ENCODE measurements at places on chromosomes 6 and 20.

GRCh38 chr6:108116546-108117426 lies 42.2 kb upstream of the OSTM1 start:
- no peak for DNase-seq

GRCh38 chr20:22819784-22820183 lies 215.3 kb upstream of the SSTR4 start:
- no peak for DNase-seq

GRCh38 chr6:8260610-8261009 lies 158.3 kb upstream of the EEF1E1 start:
- no peak for DNase-seq

- no peak for DNase-seq
These were observed 14.6 kb upstream of the BLCAP start for GRCh38 chr20:37542281-37542680.

- no peak for DNase-seq
These were observed 466.9 kb downstream of the CD83 start for GRCh38 chr6:14584450-14584849.

GRCh38 chr6:56144538-56145324 lies 102.6 kb downstream of the COL21A1 start:
- DNase-seq, result no peak

- DNase-seq, result no peak
These were observed 21.0 kb downstream of the RIPOR3 start for GRCh38 chr20:50670126-50670862.

DNA sequence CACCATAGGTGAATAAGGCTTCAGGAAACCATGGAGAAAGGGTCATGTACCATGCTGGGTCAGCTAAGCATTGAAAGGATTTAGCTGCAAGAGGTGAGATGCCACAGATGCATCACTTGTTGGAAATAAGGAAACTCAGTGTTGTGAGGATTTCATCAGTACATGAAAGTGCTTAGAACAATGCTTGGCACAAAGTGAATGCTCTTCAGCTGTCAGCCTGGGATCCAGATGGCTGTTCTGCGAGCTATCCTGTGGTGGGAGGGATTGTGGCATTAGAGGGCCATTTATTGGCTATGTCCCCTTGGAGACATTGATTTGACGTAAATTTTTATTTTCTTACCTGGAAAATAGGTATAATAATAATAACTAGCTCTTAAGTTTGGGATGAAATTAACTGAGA lies 53.0 kb downstream of the ELOVL2 start:
- DNase-seq, result no peak

GRCh38 chr6:31567531-31568370 lies 4.3 kb upstream of the LTA start:
- DNase-seq, result no peak

DNA sequence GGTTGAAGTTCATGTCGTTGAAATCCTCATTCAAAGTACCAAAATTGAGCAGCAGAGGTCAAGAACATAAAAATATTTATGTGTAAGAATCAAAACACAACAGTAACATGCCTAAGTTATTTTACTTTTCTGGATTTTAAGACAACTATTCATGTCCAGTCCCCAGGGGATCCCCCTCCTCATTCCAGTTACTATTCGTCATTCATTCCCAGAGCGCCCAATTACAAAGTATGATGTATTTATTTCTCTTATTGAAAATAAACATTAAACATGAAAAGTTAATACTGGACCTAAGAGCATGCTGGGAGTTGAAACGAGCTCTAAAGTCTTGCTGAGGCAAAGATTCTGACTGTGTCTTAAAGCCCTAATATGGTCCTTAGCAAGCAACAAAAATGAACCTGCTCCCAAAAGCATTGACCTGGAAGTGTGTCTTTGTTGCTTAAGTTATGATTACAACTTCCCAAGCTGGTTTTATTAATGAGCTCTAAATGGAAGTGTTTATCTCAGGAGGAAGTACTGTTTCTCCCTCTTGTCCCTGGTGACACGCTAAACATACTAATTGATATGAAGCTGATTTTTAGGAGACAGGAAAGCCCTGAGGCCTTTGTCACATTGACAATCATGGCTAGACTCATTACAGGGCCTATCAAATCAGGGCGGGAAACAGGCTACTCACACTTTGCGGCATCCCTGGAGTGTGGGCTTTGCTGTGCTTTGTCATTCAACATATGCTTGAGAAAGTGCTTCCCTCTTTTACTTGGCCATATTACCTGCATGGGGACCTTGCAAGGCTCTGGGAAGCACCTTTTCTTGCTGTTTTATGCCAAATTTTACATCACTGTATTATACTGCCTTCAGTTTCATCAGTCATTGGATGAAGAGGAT lies 192.2 kb upstream of the DTNBP1 start:
- DNase-seq, result no peak

DNA sequence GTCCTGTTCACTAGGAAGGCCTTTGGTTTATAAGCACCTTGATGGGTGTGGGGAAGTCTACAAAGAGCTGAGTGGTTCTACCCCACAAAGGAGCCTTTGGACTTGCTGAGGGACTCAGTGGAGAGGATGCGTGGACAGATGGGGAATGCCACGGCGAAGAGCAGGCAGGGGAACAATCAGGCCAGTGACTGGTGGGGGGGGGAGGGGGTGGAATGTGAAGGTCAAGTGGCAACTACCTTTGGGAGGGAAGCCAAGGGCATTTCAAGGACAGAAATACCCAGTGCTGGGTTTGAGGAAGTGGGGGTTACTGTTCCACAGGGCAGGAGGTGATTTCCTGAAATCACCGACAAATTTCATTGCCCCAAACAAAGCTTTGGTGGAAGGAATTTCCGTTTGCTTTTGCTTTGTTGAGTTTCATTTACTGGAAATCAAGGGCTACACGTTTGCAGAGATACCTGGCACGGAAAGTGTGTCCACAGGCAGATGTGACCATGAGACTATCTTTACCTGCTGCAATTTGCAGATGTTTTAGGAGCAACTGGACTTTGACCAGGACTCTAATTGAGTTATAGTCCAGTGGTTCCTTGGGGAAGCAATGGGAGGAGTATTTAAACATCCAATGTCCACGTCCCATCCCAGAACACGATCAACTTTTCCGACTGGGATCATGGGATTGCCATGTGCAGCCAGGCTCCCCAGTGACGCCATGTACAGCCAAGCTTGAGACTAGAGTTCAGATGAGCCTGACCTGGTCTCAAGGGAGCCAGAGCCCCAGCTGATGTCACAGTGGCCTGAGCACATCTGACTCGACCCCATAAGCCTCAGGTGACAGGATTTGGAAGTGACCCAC lies 8.0 kb downstream of the CST3 start:
- no peak for DNase-seq

GRCh38 chr6:157169656-157170055 lies 153.7 kb downstream of the TMEM242 start:
- DNase-seq, result no peak

- no peak for DNase-seq
These were observed 133.5 kb downstream of the PHACTR3 start for GRCh38 chr20:59737816-59738215.

DNA sequence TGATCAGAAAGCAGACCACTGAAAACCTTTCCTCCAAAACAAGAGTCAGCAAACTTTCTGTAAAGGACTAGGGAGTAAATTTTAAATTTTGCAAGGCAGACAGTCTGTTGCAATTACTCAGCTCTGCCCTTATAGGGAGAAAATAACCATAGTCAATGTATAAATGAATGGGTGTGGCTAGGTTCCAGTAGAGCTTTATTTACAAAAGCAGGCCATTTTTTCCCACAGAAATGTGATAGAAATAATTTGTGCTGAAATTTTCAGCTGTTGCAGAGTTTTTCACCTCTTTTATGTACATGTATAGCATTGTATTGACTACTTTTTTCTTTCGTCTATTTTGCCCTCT lies 7.7 kb downstream of the AMD1 start:
- DNase-seq, result no peak

DNA sequence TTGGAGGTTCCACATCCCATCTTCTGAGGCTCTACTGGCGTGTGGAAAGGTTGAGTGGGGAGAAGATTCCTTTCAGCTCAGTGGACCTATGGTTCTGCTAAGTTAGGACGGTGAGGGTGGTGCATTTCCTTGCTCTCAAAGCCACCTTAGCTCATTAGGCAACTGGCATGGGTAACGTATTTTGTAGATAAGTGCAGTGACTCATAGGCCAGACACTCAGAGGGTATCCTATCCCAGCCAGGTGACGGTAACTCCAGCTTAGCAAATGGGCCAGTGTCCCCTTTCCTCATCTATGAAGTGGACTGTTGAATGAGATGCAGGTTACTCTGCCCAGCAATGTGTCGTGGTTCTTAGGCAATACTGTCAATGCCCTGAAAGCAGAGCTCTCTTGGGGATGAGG lies 3.7 kb downstream of the RPS6KA2 start:
- DNase-seq, result no peak

- no peak for DNase-seq
These were observed 939 bp downstream of the TGM3 start for GRCh38 chr20:2296524-2297356.

- no peak for DNase-seq
These were observed 169.5 kb downstream of the PAX1 start for GRCh38 chr20:21874921-21875320.

DNA sequence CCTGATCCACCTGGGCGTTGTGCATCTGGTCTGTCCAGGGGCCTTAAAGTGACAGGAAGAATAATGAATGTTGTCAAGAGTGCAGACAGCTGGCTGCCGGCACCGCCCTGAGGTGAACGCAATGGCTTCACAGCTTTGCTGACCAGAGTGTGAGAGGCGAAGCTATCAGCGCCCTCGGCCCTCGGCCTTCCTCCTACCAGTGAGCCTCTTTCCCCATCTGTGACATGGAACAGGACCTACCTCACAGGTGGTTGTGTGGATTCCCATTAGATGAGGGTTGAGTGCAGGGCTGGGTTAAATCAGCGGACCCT lies 54.8 kb downstream of the CTCFL start:
- no peak for DNase-seq

GRCh38 chr20:57371363-57371762 lies 19.8 kb upstream of the RBM38 start:
- DNase-seq, result no peak

DNA sequence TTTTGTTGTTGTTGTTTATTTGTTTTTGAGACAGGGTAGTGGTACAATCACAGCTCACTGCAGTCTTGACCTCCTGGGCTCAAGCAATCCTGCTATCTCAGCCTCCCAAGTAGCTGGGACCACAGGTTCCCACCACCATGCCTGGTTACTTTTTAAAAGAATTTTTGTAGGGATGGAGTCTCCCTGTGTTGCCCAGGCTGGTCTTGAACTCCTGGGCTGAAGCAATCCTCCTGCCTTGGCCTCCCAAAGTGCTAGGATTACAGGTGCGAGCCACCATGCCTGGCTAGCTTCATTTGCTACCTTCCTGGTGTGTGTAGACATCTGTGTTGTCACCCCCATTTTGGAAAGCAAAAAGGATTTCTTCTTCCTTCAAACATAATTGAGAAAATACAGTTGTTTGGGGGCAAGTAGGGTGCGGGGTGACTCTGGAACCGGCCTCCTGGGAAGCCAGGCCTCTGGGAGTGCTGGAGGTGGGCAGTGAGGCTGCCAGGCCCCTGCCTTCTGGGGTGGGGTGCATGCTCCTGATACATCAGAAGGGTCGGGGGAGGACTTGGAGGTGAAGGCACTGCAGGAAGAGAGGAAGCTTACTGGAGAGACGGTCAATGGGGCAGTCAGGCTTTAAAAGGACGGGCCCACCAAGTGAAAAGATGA lies 28.4 kb downstream of the SYNJ2 start:
- no peak for DNase-seq

DNA sequence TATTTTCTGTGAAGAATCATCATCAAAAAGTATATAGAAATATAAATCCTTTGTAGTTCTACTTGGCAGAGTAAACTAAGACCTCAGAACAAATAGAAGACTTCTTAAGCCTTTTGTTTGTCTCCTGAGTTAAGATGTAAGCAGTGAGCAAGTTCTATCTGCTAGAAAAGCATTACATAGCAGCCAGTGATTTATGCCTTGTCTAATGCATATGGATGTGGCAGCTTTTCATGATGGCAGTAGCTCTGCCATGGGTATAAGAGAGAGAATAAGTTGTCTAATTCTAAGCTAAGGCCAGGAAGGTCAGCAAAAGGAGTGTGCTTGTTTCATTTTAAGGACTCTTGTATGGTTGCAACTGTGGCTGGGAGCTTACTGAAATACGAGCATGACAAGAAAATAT lies 920.2 kb downstream of the GRIK2 start:
- no peak for DNase-seq

GRCh38 chr6:117227245-117227962 lies 38.0 kb upstream of the VGLL2 start:
- DNase-seq, result no peak

GRCh38 chr6:887583-888235 lies 194.8 kb upstream of the EXOC2 start:
- DNase-seq, result no peak

DNA sequence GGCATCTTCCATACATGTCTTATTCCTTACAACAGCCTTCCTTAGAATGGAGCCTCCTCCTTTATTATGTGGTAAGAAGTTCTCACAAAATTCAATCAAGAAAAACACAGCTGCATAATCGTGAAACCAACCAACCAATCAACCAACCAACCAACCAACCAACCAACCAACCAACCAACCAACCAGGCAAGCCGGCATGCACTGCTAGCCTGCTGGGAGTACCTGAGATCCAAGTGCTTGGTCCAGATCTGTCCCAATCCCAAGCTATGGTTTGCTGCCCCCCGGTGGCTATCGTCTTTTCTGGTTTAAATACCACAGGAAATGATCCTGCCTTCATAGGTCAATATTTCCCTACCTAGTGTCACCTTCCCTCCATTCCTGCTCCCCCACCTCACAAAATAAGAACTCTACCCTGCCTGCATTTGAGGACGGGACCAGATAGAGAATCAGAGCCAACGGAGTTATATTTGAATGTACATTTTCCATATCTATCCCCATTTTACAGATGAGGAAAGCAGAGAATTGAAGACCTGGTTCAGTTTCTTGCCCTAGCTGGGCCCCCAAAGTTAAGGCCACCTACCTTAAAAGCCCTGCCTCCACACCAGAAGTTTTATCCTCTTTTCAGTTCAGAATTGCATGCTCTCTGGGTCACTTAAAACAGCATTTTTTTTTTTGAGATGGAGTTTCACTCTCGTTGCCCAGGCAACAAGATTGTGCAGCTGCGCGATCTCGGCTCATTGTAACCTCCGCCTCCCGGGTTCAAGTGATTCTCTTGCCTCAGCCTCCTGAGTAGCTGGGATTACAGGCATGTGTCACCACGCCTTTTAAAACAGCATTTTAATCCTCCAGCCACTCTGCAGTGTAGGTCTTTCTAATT lies 27.1 kb downstream of the RAB44 start:
- no peak for DNase-seq

DNA sequence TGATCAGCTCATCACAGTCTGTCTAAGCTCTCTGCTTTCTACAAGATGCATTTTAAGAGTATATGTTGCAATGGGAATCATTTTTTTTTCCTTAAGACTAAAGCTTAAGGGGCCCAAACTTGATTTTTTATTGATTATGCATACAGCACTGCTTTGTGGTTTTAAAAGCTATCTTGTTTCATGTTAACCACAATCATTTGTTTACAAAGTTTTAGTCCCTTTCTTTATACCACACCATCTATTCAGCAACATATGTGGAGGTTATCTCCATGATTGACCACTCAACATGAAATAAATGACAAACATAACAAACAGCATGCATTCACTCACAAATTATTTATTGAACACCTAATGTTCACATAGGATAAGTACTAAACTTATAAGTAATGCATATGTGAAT lies 119.1 kb downstream of the FHL5 start:
- DNase-seq, result no peak

- no peak for DNase-seq
These were observed 977 bp downstream of the HMGN4 start for GRCh38 chr6:26539071-26539615.

- DNase-seq, result no peak
These were observed 140.5 kb downstream of the TFAP2B start for GRCh38 chr6:50959081-50959641.

- no peak for DNase-seq
These were observed 5.2 kb downstream of the CDC25B start for GRCh38 chr20:3801299-3801698.
